ENCODE measurements at places on chromosomes 5 and 9. TPM values are rescaled to one million over a fixed set of nuclear protein-coding genes. Genes with fewer than 3 reads are reported as not detected.

The SPINK6 gene
- total RNA-seq: not detected

- DNase-seq: no peak
Measured at GRCh38 chr5:157168286-157168685, 2.2 kb upstream of the GARIN3 start.

- DNase-seq: no peak
Measured at GRCh38 chr5:129069292-129069691, 25.3 kb upstream of the ISOC1 start.

- no peak for DNase-seq
Measured at GRCh38 chr5:131280417-131280816, 16.6 kb downstream of the CDC42SE2 start.

DNA sequence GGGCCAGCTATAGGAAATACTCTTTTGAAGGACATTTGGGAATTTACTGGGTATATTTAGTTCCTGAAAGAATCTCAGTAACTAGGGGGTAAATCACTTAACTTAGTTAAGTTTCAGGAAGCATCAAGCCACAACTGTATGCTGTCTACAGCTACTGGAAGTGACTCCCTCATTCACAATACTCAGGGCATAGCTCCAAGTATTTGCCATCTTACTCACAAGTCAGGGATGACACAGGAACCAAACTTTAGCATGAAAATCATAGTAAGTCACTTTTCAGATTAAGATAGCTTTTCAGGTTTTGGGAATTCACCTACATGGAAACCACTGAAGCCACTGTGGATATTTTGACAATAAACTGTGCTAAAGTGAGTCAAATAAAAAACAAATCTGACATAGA lies 242.4 kb upstream of the ATP10B start:
- no peak for DNase-seq

DNA sequence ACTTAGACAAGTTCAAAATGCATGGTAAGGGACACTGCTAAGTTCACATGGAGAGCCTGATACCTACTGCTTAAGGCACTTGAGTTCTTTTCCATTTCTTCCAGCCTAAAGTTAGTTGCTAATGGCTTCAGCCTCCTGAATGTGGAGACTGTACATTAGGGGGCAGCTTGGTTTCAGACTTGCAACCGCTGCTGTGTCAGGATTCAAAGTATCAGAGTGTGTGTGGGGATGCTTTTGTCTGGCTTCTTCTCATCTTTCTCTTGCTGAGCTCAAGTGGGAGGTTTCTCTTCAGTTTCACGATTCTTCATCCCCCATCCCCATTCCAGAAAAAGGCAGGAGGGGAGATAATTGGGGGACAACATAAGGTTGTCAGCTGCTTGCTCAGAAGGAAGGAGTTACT lies 49.4 kb downstream of the ATP10B start:
- peak; percentile 67 for DNase-seq

DNA sequence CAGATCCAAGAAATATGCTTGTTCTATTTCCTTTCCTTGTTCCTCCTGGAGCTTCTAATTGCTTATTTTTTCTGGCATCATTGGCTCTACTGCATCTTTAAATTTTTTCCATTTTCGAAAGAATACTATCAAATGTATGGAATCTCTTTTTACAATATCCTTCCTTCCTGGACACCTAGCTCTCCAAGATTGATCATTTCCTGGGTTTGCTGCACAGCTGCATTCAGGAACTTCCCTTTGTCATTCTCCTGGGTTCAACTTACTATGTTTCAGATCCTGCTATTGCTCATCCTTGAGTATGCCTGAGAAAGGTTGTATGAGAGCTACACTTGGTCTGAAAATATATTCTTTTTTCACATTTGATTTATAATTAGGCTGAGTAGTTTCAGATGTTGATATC lies 73.7 kb upstream of the ERCC6L2 start:
- no peak for DNase-seq

DNA sequence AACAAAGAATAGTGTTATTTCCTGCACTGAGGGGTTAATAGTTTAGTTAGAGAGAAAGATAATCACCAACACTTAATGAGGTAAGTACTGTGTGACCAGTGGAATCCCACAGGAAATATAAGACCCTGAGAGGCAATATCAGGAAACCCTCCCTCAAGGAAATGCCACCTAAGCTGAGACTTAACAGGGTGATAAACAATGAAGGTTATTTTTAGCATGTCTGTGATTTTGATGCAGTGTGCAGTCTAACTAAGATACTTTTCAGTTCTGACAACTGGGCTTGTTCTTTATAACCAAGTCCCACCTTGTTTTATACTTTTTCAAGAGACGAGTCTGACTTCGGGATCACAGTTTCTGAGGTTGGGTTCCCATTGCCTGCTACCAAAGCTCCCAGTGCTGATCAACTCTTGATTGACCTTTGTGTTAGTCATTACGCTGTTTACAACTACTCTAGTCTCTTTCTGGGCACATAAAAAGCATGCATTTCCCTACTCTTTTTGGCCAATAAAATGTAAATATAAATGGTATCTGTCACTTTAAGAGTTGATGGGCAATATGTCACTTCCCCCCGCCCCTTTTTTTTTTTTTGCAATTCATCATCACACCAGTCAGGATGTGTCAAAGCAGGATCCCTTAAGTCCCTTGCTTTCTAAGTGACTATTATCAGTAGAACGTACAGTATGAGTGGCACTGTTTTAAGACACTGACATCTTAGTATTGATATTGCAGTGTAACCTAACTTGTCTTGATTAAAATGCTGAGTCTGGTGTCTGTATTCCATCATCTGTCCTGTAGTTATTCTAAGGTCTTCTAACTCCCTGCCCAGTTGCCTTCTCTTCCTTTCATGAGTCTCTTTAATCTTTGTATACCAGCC lies 31.4 kb downstream of the C6 start:
- DNase-seq: no peak

- no peak for DNase-seq
Measured at GRCh38 chr5:79143684-79144379, 32.2 kb downstream of the BHMT start.
